ENCODE measurements at places on chromosomes 7 and 10. TPM values are rescaled to one million over a fixed set of nuclear protein-coding genes. Genes with fewer than 3 reads are reported as not detected.

DNA sequence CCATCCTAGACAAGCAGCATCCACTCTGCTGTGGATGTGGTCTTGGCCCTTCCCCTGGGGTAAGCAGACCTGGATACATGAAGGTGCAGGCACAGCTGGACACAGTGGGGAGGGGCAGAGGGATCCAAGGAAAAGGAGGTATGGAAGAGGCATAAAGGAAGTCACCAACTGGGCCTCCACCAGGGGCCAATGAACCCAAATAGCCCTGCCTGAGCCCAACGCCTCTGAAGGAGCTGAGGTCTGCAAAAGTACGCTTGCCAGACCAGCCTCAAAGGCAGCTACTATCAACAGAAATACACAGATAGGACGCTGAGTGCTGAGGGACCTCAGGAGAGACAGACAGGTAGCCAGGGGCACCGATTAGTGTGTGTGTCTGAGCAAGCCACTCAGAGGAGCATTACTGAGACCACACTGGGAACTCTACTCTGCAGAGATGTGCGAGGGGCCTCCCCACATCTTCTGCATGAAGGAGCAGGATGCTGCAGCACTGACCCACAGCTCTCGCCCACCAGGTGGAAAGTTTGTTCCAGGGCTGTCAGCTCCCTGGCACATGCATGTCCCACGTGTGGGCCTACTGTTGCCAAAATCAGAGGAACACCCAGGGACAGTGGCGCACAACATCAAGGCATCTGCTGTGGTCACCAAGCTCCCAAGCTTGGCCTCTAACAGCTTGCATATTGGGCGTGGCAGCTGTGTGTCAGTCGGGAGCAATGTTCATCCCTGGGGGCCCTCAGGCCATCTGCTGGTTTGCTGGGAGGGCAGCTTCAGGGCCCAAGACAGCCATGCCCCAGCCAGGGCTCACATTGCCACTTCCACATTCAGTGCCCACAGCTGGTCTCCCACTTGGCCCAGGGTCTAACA is 40.0 kb downstream of the MKI67 start:
- DNase-seq, result peak; percentile 26

GRCh38 chr10:108597031-108597430 is 1326.3 kb downstream of the XPNPEP1 start:
- DNase-seq, result no peak

DNA sequence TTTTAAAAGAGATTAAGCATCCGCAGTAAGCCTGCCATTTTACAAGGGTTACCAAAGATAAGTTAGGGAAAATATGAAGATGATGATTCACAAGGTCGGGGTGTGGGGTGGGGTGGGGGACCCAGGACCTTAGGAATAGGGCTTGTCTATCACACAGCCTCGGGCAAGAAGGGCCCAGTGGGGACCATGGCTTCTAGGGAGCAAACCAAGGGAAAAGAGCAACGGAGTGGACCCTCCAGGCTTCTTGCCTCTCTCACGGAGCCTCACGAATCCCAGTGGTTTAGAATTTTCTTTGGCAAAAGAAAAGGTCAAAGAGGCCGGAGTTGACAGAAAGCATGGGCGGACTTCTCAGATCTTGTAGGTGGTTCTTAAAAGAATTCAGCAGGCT is 1.3 kb downstream of the PRKCQ start:
- DNase-seq, result no peak

DNA sequence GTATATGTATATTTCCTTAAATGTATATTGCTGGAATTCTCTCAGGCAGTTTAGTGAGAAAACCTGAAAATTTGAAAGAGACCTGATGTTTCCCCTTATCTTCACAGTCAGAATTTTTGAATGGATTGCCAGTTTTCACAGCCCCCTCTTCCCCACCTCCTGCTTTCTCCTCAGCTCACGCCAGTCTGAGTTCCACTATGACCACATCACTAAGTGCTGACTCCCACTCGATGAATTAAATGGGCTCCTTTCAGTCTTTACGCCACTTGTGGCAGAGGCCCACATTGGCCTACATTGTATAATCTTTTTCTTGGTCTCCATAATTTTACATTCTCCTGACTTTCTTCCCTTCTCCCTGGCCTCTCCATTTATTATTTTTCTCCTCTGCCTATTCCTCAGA is 3.1 kb upstream of the CLEC5A start:
- DNase-seq, result no peak

GRCh38 chr10:16297642-16298041 is 139.2 kb upstream of the PTER start:
- DNase-seq, result no peak

- DNase-seq, result no peak
These were observed 139.9 kb upstream of the COBL start for GRCh38 chr7:51456431-51457060.

GRCh38 chr10:1434202-1434601 is 303.1 kb downstream of the ADARB2 start:
- no peak for DNase-seq

GRCh38 chr7:151843181-151843580 is 33.7 kb downstream of the PRKAG2 start:
- no peak for DNase-seq

- peak; percentile 78 for DNase-seq
These were observed 18.3 kb downstream of the SGMS1 start for GRCh38 chr10:50605269-50605950.

- DNase-seq, result no peak
These were observed 7.7 kb downstream of the CCDC136 start for GRCh38 chr7:128799451-128799850.

- no peak for DNase-seq
These were observed 74.4 kb downstream of the TPK1 start for GRCh38 chr7:144761493-144761892.

- DNase-seq, result no peak
These were observed 127.8 kb upstream of the ADCY1 start for GRCh38 chr7:45446195-45446944.

GRCh38 chr7:29099896-29100847 is 46.2 kb downstream of the CPVL start:
- no peak for DNase-seq

- DNase-seq, result no peak
These were observed 351.6 kb upstream of the ZMIZ1 start for GRCh38 chr10:78717200-78717599.

- DNase-seq, result no peak
These were observed 82.3 kb upstream of the FZD1 start for GRCh38 chr7:91181949-91182348.

GRCh38 chr10:96511044-96511945 is 2.4 kb downstream of the TLL2 start:
- no peak for DNase-seq

- DNase-seq, result no peak
These were observed 83.2 kb upstream of the JAZF1 start for GRCh38 chr7:28263622-28264271.

DNA sequence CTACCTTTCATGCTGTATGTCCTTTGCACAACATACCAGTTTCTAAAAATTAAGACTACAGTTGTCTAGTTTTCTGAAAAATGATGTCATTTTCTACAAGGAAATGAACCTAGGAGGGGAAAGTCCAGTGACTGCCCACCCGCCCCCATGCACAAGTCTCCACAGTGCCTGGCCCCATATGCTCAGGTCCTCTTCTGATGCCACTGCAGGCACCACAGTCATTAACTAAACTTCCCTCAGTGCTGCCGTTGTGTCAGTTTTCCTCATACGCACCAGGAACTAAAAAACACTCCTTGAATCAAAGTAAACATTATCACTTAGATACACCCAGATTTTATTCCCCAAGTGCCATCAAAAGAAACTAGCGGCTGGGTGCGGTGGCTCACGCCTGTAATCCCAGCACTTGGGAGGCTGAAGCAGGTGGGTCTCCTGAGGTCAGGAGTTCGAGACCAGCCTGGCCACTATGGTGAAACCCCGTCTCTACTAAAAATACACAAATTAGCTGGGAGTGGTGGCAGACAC is 6.9 kb upstream of the TNS3 start:
- DNase-seq, result no peak

DNA sequence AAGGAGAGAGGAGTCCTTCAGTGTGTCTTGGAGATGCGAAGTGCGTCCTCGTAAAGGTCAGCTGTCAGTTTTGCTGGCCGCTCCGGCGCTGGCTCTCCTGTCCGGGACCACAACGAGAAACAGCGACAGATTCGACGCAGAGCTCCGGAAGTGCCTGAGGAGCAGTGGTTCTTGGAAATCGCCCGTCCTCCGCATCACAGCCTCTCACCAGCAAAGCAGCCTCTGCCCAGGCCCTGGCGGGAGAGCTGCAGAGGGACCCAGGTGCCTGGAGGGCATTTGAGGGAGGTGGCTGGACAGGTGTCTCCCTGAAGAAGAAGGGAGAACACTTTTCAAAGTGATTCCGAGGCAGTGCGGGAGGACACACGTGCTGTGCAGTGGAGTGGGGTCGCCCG is 11.6 kb upstream of the AP5Z1 start:
- DNase-seq, result no peak

GRCh38 chr7:65397730-65398142 is 24.1 kb downstream of the ZNF92 start:
- DNase-seq, result no peak

- no peak for DNase-seq
These were observed 169.9 kb downstream of the SKIDA1 start for GRCh38 chr10:21355591-21356011.

- DNase-seq, result peak; percentile 74
These were observed 89.4 kb upstream of the DUSP5 start for GRCh38 chr10:110408203-110408871.

- DNase-seq, result no peak
These were observed 72.1 kb downstream of the GLI3 start for GRCh38 chr7:42164881-42165428.

- no peak for DNase-seq
These were observed 126.0 kb upstream of the GDF10 start for GRCh38 chr10:47173929-47174442.

DNA sequence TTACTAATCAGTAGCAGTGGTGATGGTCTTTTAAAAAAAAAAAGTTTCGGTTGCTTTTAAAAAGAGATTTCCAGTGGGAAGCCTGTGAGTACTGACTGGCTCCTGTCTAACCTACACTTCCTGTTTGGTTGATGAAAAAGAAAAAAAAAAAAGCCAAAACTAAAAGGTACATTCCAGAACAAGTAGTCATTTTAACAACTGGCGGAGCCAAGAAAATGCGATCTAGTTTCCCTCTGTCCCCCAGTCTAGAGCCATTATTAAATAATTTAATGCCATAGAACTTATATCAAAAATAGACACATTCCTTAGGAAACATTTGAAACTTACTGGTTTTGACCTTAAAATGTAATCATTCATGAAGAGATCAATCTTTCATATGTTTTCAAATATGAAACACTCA is 254.2 kb upstream of the C7orf33 start:
- no peak for DNase-seq

- DNase-seq, result no peak
These were observed 161.7 kb upstream of the BMPER start for GRCh38 chr7:33743594-33743993.

DNA sequence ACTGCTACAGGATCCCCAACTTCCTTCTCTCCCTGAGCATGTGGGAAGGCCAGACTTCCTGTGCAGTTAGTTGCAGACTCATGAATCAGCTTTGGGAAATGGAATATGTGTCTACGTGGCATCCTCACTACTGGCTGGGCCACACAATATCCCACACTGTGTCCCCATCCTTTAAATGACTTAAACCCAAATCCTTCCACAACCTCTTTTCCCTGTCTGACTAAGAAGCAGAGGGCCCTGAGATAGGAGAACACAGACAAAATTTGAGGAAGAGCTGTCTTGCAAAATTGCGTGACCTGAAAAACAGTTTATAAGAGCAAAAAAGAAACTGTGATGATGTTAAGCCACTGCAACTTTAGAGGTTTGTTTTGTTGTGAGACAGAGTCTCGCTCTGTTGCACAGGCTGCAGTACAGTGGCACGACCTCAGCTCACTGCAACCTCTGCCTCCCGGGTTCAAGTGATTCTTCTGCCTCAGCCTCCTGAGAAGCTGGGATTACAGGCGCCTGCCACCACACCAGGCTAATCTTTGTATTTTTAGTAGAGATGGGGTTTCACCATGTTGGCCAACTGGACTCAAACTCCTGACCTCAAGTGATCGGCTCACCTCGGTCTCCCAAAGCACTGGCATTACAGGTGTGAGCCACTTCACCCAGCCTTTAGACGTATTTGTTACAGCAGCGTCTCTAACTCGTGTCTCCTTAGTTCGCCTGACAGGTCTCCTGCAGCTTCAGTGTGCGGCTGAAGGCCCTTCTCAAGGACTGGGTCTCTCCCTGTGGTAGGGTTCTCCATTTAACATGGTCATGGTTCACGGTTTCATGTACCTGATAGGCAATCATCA is 46.9 kb upstream of the SFMBT2 start:
- no peak for DNase-seq

DNA sequence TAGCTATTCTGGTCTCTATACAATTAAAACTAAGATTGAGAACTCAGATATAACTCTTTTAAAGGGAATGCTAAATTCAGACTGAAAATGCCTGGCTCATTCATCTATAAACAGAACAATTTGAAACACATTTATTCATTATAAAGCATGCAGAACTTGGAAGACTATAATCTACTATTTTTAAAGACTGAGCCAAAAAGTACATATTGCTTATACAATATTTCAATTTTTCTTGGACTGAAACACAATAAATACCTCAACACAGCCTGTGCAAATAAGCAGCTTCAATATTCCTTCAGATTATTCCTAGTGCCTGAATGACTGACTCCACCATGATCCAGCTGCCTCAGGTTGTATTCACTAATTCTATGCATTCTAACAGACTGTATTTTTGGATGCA is 15.5 kb upstream of the PHYH start:
- DNase-seq, result no peak

DNA sequence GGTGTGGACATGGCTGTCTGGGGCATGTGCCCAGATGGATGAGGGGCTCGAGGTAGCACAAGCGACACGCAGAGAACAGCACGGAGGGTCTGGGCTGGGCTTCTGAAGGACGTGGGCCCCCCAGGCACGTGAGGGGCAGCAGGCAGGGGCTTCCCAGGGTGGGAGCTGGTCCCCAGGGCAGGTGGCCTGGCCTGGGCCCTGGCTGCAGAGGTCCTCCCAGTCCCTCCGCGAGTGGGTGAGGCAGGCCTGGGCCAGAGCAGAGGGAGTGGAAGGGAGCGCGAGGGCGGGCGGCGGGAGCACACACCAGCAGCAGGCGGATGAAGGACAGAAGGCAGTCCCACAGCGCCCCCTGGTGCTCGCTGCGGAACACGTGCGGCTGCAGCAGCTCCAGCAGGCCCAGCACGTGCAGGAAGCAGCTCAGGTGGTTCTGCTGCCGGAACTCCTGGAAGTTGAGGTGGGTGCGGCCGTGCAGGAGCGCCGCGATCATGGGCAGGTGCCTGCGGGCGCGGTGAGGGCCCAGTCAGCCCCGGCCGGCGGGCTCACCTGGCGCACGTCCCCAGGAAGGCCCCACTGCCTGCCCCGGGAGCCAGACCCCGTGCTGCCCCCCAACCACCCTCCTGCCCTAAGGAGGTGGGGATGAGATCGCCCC is 14.7 kb upstream of the MICALL2 start:
- DNase-seq, result peak; percentile 90

CALHM1 gene
- not detected for total RNA-seq

FAM237B gene
- total RNA-seq, result not detected

DOCK1 gene
- 97.7 TPM for total RNA-seq

GSDME gene
- 22.4 TPM for total RNA-seq

OR2A14 gene
- total RNA-seq, result not detected

DEPP1 gene
- 62.7 TPM for total RNA-seq

NEUROD6 gene
- not detected for total RNA-seq

UNCX gene
- not detected for total RNA-seq
